Activated T-cell treated with anti-CD3 and anti-CD28 coated beads, Interleukin-2, amount 50 U/mL, for 48 hours (primary cell): ENCODE measurements at places on chromosomes 13 and 19.

DNA sequence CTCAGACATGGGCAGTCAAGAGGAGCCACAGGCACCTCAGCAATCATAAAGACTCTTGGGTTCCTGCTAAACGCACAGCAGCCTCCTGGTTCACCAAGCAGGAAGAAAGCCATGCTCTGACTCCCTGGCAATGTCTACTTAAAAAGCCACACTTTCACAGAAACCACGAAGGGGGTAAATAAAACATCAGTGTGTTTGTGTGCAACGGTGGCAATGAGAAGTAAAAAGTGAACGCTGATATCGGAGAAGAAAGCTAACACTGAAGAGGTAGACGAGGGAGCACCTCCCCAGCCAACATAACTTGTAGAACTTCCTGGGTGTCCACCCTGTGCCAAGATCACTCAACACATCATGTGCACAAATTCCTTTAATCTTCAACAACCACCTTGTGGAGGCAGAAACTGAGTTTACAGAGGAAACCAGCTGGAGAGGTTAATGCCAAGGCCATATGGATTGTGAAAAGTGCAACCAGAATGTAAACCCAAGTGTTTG is 30.2 kb downstream of the HSPH1 start:
- DNase-seq = no peak

DNA sequence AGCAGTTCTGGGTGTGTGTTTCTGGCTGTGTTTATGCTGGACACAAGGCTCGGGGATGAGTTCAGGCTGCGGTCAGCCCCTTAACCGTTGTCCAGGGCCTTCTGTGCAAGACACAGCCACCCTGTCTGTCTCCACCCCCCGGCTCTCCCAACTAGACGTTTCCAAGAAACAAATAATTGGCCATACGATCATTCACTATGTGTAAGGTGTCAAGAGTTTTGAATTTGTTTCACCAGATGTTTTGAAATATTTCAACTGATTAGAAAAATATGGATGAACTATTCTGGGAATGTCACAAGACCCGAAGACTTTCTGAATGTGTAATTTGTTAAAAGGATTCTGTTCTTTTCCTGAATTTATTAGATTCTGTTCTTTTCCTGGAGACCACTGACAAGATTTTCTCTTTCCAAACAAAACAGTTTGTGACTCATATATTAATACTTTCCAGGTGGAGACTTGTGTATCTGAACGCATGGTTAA is 318.2 kb downstream of the MYO16 start:
- DNase-seq = no peak

- peak; percentile 48 for DNase-seq
These were observed 63.1 kb downstream of the ATP11A start for GRCh38 chr13:112752711-112753541.

- DNase-seq = no peak
These were observed 148.3 kb downstream of the MYO16 start for GRCh38 chr13:108777421-108778420.

- no peak for DNase-seq
These were observed 15.6 kb upstream of the ATP8B3 start for GRCh38 chr19:1827566-1828278.

- peak; percentile 41 for DNase-seq
These were observed 18.0 kb downstream of the ZC3H4 start for GRCh38 chr19:47095476-47096099.

DNA sequence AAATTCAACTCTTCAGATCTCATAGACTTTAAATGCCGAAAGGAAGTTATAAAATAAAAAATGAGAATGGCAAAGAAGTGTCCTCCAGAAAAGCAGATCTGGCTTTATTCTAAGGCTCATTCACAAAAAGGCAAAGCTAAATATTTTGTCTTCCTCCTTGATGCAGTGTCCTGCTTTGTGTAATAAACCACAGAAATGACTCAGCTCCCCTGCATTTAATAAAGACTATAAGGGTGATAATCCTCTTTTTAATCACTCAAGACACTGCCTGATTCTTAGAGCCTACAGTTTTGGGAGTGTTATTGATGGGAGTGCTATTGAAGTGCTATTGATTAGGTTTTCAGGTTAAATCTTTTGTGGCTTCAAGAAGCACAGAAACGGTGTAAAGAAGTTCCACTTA is 482.0 kb downstream of the PCDH20 start:
- DNase-seq = no peak

GRCh38 chr13:92951273-92951890 is 275.2 kb upstream of the GPC6 start:
- DNase-seq = no peak

GRCh38 chr13:45518525-45519245 is 53.9 kb downstream of the COG3 start:
- no peak for DNase-seq

GRCh38 chr13:40665126-40666044 is 1.1 kb downstream of the FOXO1 start:
- DNase-seq = peak; percentile 68

- DNase-seq = no peak
These were observed 23.3 kb upstream of the KCTD4 start for GRCh38 chr13:45224176-45224575.

DNA sequence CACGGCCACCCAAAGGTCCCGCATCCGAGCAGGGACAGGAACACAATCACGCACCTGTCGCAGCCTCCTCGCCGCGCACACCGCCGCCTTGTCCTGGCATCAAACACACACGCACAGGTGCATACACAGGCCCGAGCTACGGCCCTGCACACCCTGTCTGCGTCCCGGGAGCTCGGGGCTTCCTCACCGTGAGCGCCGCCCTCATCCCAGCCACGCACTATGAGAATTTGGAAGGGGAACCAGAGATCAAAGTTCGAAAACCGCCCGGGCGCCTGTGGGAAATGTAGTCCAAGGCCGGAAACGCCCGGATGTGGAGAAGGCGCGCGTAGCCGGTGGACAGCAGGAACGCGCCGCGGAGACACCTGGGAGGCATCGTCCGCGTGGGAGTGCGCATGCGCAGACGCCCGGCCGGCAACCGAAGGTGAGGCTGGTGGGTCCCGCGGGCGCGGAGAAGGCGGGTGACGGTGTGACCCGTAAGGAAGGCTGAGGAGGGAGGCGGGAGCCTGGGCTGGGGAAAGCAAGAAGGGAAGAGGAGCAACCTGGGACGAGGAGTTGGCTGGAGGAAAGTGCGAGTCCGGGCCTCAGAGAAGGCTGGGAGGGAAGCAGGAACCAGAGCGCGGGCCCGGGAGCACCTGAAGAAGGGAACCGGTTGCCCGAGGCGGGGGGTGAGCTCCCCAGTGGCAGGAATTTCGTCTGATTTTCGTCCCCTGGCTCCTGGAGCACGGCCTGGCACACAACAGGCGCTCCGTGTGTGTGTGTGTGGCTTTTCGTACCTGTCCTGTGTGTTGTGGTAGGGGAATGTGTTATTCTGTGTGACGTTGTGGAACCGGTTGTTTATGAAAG is at the start of gene ZNF567:
Gene ZNF567 (plus strand): TSS at position 399 of the 843 bp plus-strand sequence. CDS start 7,256 bp downstream, outside the sequence.
- DNase-seq = peak; percentile 98

- DNase-seq = no peak
These were observed 23.7 kb upstream of the GPR18 start for GRCh38 chr13:99281811-99282263.

GRCh38 chr19:16327911-16328823 is 3.5 kb downstream of the KLF2 start:
- DNase-seq = peak; percentile 48

DNA sequence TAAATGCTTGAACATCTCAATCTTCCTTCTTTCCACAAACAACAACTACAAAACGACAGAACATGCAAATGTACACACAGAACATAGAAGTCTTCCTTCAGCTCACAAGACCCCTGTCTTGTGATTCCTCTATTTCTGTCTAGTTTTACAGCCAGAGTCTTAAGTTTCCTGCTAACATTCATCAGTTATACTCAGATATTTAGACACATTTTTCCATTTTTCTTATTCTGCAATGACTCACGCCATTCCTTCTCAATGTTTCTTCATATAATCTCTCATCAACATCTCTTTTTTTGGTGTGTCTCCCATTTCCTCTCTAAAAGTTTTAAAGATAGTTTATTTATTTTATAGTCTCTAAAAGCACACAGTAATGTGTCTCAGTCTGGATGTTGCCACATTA is 1872.9 kb upstream of the PCDH20 start:
- no peak for DNase-seq

- no peak for DNase-seq
These were observed 36.0 kb downstream of the SPTBN4 start for GRCh38 chr19:40502647-40503319.

- no peak for DNase-seq
These were observed 122.7 kb downstream of the CYSLTR2 start for GRCh38 chr13:48776401-48776800.

DNA sequence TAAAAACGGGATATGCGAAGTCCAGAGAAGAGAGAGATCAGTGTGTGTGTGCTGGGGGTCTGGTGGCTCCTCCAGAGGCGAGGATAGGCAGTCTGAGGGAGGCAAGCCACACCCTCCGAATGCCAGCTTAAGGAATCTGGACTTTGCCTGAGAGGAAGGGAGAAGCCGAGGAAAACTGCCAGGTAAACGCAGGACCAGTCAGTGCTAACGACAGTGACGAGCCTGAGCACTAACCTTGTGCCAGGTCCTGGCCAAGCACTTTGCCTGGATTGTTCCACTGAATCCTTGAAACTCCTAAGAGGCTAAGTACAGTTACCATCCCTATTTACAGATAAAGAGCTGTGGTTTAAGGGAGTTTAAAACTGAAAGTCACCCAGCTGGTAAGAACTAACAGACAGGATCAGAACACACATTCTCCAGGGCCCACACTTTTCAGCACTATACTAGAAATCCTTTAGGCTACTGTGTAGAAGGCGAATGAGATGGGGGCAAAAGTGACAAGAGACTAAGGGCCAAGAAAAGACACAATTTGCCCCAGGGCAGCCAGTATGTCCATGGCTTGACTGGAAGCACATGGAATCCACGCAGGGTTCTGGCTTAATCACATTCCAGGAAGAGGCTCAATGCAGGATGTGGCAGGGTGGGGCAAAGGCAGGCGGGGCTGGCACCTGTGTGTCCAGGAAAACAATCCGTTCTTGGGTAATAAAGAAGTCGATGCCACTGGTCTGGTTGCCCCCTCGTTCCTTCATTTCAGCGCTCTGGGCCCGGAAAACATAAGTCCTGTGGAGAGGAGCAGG is 15.1 kb downstream of the SMG9 start:
- DNase-seq = no peak

DNA sequence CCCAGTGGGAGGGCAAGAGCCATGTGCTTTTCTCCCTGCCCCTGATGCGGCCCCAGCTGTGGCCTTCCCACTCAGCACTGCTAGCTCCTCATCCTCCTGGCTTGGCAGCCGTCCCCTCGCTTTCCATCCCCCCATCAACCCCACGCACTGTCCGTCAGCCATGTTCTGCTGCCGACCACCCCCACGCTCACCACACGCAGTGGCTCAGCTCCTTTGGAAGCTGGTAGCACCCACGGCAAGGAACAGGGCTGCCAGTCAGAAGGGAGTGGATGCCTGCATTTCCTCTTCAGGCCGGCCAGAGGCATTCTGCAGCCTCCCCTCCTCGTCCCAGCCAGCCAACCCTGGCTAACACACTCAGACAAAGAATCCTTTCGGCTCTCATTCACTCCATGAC is 6.3 kb downstream of the CALM3 start:
- DNase-seq = peak; percentile 11

- DNase-seq = no peak
These were observed 138.2 kb downstream of the KCNRG start for GRCh38 chr13:50153401-50153800.

GRCh38 chr19:44356383-44357111 is at the start of gene ZNF112:
TSS of gene ZNF112 (minus strand) at chr19:44356680. CDS start at chr19:44340539, 16,141 bp downstream.
- DNase-seq = peak; percentile 15
